ENCODE measurements at places on chromosomes 3 and 15. TPM values are rescaled to one million over a fixed set of nuclear protein-coding genes. Genes with fewer than 3 reads are reported as not detected.

CPN2 gene
- total RNA-seq = not detected

NR1I2 gene
- not detected for total RNA-seq

CLDND1 gene
- total RNA-seq = 73.3 TPM

IL12A gene
- 0.24 TPM for total RNA-seq

AP3B2 gene
- 0.34 TPM for total RNA-seq

PRR20G gene
- total RNA-seq = not detected

ARPIN gene
- total RNA-seq = 10.2 TPM

DNA sequence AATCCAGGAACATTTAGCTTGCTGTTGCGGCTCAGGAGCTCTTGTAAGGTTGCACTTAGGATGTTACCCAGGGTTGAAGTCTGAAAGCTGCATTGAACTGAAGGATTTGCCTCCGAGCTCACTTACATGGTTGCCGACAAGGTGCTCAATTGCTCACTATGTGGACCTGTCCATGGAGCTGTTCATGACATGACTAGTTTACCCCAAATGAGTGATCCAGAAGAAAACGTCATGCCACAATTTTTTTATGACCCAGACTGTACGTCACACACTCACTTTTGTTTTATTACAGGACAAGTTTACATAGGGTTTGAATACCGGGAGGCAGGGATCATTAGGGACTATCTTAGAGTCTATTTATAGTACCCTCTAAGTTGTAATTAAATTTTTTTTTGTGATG lies 21.0 kb upstream of the CLDN11 start:
- DNase-seq = no peak

DNA sequence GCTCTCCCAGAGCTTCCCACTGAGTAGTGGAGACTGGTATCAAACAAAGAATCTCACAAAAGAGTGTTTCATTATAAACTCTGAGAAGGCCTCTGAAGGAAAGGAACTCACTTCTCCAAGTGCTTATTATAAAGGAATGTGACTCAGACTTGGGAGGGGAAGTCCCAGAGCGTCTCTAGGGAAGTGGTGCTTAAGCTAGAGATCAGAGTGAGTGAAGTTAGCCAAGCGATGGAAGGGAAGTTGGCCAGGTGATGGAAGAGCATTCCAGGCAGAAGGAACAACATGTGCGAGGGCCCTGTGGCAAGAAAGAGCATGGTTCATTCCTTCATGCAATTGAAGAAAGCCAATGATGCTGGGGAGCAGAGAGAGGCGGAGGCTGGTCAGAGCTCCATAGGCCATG lies 2.3 kb downstream of the XYLB start:
- DNase-seq = no peak

GRCh38 chr3:149848238-149848637 lies 35.2 kb downstream of the RNF13 start:
- no peak for DNase-seq

DNA sequence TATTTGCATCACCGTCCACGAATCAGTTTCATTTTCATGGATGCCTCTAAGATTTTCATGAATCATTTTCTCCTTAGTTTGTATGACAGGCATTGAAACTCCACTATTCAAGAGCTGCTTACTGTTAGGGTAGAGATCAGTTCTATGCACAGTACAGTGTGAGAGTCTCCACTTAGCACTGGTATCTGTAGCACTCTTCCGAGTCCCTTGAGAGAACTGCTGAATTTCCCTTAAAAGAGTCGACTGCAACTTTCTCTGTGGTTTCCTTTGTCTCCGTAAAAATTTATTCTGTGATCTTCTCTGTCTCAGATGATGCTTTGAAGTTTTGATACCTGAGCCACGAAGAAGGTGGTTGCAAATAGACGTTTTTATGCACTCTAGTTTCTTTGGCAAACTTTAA lies 14.8 kb downstream of the GTPBP8 start:
- no peak for DNase-seq

DNA sequence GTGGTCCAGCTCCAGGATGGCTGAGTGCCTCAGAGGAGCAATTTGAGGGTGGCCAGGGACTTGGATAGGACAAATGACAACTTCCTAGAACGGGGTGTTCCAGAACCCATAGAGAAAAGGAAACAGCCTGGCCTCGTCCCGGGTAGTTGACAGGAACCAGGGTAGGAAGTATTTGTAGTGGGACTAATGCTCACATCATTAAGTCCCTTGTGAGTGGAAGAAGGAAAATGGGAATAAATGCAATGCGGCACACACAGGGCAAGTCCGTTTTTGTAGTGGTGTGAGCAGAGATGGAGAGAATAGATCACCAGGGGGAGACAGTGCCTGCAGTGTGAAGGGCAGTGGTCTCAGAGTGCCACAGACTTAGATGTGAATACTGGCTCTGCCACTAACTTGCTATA lies 19.6 kb downstream of the TIMP4 start:
- DNase-seq = peak; percentile 40

DNA sequence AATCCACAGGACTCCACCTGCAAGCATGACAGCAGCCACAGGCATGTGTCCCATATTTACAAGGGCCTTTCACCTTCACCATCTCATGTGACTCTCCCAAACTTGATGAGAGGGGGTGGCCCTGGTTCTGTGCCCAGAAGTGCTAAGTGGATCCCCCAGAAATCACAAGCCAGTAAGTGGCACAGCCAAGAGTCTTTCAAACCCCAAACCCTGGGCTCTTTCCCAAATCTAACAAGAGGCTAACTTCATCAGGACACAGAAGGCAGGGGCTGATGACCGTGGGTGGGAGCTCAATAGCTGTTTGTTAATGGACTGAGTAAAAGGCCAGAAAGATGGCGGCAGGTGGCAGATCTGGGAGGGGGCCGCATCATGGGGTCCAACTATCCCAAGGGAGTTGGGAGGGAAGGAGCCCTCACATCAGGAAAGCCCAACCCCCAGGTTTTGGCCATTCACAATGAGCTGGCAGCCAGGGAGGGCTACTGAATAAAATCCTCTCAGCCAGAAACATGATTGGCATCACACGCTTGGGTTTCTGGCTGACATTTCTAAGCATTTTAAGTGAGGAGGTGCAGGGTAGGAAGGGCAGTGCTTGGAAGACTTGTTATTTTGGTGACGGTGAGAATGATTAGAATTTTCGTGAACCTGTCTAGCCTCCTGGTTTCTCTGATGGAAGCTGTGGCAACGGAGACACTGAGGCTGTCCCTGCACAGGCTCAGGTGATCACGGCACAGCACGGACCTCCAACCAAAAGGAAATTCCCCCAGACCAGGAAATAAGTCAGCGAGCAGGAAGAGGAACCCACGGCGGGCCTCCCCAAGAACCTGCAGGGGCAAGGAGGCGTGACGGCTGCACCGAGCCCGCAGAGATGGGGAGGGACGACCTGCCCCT lies 109.3 kb downstream of the OXNAD1 start:
- no peak for DNase-seq

- DNase-seq = no peak
These were observed 84.8 kb downstream of the XXYLT1 start for GRCh38 chr3:195186041-195186709.

GRCh38 chr15:74422265-74422651 lies 11.5 kb downstream of the SEMA7A start:
- DNase-seq = no peak

GRCh38 chr3:44870375-44871061 lies 3.9 kb upstream of the TGM4 start:
- DNase-seq = no peak

- no peak for DNase-seq
These were observed 622.2 kb upstream of the ZNF385D start for GRCh38 chr3:22373182-22373581.

DNA sequence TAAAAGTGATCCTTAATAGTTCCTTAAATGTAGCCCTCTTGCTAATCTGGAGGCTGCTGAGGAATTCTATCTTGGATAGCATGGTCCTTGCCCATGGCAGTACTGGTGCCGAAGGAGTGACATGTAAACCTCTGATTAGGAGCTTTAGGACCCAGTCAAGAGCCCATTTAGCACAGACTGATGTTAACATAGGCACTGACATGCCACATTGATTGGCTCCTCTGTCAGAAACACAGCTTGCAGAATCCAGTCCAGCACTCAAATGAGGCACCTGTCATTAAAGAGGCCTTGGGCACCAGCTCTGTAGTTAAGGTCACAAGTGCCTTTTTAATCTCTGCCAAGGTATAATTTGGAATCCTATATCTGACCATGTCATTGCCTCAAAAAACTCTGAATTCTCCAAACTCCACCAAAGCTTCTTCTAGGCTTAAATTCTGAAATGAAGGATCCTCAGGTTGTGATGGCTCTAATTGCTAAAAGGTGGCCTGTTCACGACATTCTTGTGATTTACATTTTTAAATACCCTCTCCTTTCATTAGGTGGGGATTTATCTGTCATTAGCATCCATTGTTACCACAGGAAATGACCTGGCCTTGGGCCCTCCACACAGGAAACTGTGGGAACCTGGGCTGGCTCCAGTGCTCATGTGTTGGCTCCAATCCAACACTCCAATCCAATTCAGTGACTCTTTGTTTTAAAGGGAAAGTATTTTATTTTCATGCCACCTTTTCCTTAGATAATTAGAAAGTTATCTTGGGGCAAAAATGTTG lies 57.3 kb upstream of the RNF7 start:
- DNase-seq = no peak

GRCh38 chr3:197205675-197206074 lies 92.7 kb downstream of the DLG1 start:
- DNase-seq = no peak

DNA sequence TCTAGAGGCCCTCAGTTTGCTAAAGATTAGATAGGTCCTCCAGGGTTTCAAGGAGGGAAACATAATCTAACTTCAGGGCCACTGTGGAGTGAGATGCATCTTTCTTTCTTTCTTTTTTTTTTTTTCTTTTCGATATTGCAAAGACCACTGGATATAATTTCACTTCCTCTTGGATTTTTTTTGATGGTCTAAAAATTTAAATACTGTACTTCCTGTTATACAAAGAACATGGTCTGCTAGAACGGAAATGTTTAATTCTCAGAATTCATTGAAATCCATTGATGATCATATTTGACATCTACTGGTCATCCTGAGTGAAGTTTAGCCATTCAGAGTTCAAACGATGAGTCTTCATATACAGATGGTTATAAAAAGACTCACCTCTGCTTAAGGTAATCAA lies 808.8 kb upstream of the LMCD1 start:
- no peak for DNase-seq
